Activated gamma-delta T cell treated with Interleukin-2 at 50 U/mL for 16 hours (primary cell): ENCODE measurements at places on chromosomes 5 and 9.

DNA sequence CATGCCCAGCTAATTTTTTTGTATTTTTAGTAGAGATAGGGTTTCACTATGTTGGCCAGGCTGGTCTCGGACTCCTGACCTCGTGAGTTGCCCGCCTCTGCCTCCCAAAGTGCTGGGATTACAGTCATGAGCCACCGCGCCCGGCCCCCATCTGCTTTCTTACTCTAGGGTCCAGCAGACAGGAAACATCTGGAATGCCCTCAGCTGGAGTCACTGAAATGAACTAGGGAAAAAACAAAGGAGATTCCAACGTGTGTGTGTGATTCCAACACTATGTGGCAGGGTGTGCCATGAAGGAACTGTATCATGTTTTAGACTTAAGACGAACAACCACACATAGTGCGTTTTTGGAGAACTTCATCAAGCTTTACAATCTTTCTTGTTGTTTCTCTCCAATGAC is 540.1 kb upstream of the DAP start:
- DNase-seq: no peak

- no peak for DNase-seq
Observed at GRCh38 chr9:90515510-90515909, 127.1 kb downstream of the DIRAS2 start.

DNA sequence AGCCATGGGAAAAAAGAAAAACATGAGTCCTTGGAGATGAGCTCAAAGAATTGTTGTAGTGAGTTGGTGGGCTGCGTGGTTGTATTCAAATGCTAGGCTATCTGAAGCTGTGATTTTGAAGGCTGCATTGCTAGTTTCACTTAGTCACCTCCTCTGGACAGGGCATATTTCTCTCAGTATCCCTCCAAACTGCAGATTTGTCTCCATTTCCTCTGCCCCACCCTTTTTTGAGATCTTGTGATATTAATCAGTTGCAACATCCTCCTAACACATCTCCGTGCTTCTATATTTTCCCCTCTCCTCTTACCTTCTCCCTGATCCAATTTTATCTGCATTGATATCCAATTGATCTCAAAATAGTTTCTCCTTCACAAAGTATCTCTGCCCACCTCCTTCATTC is 1048.0 kb upstream of the WWC1 start:
- DNase-seq: no peak

DNA sequence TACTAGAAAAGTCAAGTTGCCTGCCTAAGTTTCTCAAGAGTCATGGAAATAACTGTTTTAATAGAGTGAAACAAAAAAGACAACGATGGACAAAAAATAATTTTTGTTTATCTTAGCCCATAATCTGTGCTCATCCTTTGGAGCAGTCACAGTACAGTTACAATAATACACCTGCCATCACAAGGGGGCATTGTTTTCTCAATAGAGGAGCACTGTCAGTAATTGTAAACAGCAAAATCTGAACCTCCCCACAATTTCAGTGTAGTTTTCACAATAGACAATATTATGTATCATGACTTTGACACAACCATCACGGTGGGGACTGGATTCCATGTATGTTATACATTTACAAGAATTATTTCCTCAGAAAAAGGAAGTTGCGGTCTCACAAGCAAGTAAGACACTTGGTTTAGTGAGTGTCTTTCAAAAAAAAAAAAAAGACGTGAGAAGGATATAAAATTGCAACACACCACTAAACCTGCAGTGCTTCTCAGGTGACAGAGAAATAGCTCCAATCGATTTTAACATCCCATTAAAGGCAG is 586.3 kb downstream of the PTPRD start:
- no peak for DNase-seq

DNA sequence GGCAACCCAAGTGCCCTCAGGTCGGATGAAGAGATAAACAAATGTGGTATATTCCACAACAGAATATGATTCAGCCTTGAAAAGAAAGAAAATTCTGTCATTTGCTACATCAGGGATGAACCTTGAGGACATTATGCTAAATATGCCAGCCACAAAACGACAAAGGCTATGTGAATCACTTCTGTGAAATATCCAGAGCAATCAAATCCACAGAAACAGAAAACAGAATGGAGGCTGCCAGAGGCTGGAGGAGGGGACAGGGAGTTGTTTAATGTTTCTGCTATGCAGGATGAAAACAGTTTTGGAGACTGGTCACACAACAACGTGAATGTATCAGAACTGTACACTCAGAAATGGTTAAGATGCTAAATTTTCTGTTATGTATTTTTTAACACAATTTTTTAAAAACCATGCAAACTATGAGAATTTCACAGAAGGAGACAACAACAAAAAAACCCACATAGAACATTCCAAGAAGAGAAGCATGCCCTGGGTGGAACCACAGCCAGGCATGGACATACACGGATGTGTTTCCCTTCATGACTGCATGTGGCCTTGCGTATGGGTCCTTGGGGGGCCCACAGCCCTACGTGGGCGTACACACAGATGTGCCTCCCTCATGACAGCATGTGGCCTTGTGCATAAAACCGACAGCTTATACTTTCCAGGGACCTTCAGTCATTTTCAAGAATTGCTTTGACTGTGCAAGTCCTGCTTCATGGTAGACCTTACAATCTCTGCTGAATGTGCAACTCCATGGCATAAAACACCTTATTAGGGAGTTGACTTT is 146.7 kb downstream of the ROR2 start:
- DNase-seq: no peak

DNA sequence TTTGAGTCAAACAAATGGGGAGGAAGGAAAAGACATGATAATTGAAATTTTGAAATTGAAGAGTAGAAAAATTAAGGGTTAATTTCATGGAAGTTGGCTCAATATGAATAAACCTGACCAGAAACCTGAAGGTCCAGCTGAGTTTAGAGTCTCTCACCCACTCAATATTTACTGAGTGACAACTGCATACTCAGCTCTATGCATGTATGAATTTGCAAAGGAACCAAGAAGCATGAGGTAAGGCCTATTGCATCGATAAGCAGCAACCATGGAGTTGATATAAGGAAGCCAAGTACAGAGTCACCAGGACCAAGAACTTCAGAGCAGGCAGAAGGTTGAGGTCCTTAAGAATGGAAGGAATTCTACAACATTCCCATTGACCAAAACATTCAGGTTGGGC is 163.4 kb downstream of the SEMA5A start:
- DNase-seq: no peak

DNA sequence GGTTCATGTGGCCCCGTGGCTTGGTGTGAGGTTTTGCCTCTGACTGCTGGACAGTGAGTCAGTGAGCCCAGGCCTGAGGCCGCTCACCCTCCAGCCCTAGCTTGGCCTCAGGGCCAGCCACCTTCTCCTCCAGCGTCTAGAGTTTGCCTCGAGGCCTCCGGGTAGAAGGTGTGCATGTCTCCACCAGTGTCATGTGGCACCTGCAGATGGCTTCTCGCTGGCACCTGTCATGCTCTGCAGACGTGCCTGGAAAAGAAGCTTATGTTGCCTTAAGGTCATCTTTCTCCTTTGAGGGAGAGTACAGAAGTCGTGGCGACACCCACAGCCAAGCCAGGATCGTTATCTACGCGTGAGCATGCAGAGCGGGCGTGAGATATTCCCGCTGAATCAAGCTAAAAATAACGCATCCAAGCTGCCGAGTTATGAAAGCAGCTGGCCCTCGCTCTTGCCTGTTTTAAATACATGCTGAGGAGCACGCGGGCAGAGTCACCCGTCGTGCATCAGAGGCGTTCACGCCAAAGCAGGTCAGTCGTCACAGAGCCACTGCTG is 79.7 kb upstream of the FCN2 start:
- DNase-seq: no peak

DNA sequence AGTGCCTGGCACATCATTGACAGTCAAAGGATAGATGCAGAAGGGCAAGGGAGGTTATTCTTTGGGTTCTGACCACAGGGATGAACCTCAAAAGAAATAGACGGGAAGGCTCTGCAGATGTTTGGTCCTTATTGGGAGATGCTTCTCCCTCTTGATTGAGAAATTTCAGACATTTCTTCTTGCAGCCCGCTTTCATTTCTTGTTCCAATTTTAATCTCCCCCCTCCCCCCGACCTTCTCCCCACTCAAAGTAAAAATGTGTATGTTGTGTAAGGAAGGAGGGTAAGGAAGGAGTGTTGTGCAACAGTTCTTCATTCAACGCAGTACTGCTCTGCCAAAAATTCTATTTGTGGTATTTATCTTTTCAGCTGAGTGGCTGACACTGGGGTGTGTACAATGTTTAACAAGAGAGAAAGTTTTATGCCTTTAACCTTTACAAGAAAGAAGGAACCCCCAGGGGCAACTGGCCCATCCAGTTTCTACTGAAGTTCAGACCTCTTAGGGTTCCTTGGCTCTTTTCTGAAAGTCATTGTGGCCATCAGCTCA is 46.3 kb upstream of the TNFSF15 start:
- no peak for DNase-seq

- no peak for DNase-seq
Observed at GRCh38 chr5:74105126-74105780, 479.3 kb downstream of the ARHGEF28 start.

DNA sequence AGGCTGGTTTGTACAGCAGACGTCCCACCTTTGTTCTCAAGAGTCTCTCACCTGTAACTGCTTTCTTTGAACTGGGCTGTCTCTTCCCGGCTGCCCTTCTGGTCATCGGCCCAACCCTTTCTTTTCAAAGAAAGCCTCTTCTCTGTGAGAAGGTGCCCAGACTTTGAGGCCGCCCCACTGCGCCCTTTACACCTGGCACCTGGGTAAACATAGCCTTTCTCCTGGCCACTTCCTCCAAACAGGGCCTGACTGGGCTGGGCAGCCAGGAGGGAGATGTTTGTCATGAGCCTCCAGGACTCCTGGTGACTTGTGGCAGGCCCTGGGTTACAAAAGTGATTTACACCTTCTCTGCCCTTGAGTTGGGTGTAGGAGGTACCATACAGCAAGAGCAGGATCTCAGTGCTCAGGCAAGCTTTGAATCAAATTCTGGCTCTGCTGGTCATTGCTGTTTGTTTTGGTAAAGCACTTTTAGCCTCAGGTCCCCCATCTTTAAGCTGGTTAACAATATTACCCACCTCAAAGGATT is 127.2 kb upstream of the CXCL14 start:
- DNase-seq: no peak

DNA sequence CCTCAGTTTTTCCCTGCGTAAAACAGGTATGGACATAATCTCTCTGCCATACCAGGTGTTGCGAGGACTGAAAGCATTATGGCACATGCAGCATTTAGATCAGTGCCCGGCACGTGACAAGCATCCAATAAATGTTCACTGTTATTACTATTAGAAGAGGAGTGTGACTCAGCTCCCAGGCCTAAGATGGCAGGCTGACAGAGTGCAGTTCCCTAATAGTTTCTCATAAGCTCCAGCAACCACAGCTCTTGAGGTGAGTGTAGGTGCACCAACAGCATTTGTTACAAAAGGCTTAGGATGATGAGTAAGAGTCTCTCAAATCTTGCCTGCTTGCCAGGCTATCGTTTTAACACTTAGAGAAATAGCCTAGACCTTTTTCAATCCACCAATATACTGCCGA is 28.9 kb upstream of the GLIS3 start:
- DNase-seq: no peak

- no peak for DNase-seq
Observed at GRCh38 chr9:99421369-99421768, 199.3 kb downstream of the SEC61B start.
